ENCODE measurements at places on chromosomes 16 and 17.

DNA sequence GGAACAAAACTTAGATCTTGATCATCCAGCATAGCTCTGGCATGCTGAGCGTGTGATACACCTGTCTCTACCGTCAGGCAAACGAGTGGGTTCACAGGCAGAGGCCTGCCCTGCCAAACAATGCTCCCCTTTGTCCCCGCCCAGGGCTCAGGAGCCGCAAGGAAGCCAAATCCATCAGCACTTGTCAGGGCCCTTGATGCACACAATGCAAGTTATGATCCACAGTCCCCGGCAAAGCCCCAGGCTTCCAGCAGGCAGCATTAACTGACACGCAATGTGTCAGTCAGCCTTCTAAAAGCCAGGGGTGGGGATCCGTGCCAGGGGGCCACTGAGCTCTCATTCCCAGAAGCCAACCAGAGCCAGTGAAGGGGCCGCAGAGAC, 460.9 kb downstream of the SLC39A11 start:
- DNase-seq, result no peak

- DNase-seq, result no peak
Measured at GRCh38 chr16:79618041-79618691, 17.6 kb upstream of the MAF start.

DNA sequence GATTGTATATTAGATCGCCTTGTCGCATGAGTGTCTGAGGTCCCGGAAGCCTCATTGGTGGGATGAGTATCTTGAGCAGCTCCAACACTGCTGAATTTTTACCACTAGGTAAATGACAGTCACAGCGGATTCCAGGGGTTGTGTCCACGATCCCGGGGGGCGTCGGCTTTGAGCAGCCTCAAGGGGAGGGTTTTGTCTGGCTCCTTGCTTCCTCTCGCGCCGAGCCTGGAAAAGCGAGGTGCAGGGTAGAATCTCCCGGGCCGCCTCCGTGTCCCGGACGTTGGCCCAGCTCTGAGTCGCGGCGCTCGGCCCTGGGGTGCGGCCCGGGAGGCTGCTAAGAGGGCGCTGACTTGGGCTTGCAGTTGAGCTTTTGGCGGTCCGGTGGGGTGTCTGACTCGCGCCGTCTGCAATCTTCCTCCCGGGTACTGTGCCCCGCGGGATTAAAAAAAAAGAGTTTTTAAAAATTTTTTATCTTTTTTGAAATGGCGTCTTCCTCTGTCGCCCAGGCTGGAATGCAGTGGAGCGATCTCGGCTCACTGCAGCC, 4.5 kb downstream of the OR1F1 start:
- no peak for DNase-seq

- no peak for DNase-seq
Measured at GRCh38 chr16:2973093-2973492, 3.9 kb downstream of the PAQR4 start.

DNA sequence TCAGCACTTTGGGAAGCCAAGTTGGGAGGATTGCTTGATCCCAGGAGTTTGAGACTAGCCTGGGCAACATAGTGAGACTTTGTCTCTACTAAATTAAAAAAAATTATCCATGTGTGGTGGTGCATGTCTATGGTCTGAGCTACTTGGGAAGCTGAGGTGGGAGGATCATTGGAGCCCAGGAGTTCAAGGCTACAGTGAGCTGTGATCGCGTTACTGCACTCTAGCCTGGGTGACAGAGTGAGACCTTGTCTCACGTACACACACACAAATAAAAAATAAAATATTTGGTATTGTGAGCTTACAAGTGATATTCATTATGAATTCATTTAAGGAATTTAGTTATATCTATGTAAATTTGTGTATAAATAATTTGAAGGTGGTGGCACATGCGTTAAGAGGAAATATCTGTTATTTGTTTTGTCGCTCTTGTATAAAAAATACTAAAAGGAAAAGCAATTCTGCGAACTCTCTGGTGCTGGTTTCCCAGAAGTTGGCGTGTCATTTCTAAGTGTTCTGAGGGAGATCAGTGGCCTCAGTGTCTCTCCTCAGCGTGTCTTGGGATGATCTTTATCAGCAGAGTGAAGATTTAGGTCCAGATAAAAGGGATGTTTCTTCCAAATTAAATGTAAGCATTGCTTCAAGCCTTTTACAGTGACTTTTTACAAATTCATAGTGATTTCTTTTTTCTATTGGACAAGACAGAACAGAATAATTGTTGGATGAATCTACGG, 187.6 kb downstream of the FTO start:
- DNase-seq, result no peak

GRCh38 chr16:62149631-62150030, 113.4 kb upstream of the CDH8 start:
- DNase-seq, result no peak

- no peak for DNase-seq
Measured at GRCh38 chr17:66789093-66789492, 45.8 kb upstream of the CACNG5 start.

GRCh38 chr17:75720656-75721462, at the start of gene ITGB4:
ITGB4 (plus strand) TSS chr17:75721459; CDS start chr17:75724704, 3,245 bp downstream.
- peak; percentile 74 for DNase-seq

GRCh38 chr16:57993438-57993837, 7.0 kb downstream of the ZNF319 start:
- no peak for DNase-seq

DNA sequence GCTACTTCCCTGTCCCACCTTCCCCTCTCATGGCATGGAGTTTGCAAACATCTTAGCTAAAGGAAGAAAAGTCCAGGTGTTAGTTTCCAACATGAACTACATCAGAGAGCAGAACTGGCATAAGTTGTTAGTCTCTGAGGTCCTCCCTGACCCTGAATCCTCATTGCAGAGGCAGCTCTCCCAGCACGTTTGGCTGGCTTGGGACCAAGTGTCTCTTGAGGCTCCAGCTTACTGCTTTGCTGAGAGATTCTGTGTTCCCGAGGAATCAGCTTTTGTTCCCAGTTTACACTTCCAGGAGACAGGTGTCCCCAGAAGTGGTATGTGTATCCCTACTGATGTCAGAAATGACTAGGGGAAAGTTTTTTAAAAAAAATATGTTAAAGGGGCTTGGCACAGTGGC, 14.7 kb downstream of the DNAH9 start:
- DNase-seq, result no peak

GRCh38 chr16:90048347-90048722, 28.8 kb downstream of the PRDM7 start:
- no peak for DNase-seq

DNA sequence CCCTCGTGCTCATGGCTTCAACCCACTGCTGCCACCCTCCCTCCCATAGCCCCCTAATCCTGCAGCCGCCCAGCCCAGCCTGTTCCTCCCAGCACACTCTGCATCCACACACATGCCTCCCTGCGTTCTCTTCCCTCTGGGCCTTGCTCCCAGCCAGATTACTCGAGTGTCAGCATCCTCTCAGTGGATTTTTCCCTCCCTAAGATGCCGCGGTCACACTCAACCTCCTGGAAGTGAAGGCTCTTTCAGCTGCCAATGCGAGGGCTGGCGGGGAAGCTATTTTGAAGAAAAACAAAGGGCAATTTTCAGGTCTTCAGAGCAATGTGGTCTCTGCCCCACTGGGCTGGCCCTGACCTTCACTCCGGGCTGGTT, 23.2 kb upstream of the CACNG5 start:
- DNase-seq, result no peak

- no peak for DNase-seq
Measured at GRCh38 chr17:39001703-39002637, 34.8 kb upstream of the FBXO47 start.

- DNase-seq, result no peak
Measured at GRCh38 chr16:48619547-48619946, 9.6 kb upstream of the N4BP1 start.

- no peak for DNase-seq
Measured at GRCh38 chr17:36728030-36728991, 126.9 kb downstream of the MRM1 start.

DNA sequence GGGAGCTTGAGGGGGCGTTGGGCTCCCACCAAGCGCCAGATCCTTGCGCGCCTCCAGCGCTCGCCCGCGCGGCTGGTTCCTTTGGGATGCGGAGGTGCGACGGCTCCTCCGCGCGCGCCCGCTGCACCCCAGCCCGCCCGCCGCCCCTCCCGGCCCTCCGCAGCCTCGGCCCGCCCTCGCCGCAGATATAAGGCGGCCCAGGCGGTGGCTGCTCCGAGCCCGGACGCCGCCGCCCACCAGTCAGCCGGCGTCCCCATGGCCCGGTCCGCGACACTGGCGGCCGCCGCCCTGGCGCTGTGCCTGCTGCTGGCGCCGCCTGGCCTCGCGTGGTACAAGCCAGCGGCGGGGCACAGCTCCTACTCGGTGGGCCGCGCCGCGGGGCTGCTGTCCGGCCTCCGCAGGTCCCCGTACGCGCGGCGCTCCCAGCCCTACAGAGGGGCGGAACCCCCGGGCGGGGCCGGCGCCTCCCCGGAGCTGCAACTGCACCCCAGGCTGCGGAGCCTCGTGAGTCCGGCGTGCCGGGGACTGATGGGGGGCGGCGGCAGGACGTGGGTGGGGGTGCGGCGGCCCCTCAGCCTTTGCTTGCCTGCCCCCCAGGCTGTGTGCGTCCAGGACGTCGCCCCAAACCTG, at the start of gene NPB:
Gene NPB (plus strand): TSS at position 216 of the 630 bp plus-strand sequence. CDS start 40 bp downstream, at position 256.
- no peak for DNase-seq

DNA sequence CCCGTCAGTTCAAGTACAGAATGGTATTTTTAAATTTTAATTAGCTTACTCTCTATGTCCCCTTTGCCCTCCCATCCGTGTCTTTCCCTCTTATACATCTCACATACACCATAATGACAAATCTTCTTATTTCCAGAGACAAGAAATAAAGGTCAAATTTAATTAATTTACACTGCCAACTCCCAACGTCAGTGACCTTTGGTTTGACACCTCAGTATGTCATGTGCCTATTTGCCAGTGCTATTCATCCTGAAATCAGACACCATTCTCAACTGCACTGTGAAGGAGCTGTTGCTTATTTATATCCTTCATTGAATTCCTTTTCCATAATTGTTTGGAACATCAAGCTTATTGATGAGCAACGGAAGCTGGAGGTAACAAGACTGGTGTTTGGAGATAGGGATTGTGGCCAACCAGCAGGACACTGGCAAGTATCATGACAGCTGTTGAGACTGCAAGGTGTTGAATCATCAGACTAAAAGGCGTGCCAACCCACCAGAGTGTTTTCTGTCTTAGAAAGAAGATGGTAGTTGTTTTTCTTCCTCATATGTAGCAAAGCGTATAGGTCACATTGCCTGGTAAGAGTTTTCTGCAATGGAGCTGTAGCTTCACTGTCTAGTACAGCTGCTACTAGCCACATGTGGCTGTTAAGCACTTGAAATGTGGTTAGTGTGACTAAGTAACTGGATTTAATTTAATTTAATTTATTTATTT, 12.5 kb downstream of the CALCOCO2 start:
- no peak for DNase-seq

DNA sequence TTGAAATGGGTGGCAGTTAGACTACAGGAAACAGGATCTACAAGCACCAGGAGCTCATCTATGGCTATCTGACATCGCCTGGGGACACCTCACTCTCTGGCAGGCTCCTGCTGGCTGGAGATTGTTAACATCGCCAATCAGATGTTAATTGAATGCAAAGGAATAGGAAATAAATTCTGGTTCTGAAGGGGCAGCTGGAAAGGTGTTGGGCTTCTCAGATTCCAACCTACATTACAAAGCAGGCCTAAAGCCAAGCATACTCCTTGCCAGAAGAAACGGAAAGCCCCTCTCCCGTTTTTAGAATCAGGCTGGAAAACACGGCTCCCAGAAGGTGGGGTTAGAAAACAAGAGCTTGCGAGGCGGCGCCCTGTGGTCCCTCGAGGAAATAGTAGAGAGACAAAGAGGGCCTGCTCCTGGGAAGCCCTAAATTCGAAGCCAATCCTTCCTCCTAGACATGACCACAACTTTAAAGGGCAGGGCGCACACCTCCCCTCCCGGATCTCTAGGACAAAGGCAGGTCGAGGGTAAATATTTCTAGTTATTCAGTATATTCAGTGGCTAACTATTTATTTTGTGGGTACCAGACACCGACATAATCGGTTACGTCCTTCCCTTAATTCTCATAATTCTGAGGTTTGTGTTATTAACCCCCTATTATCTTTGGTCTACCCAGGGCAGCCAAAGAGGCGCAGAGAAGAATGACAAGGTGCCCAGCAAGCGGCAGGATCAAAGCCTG, 763 bp upstream of the TOM1L1 start:
- DNase-seq, result no peak

- DNase-seq, result peak; percentile 70
Measured at GRCh38 chr17:20121359-20122253, 112.4 kb downstream of the SPECC1 start.

DNA sequence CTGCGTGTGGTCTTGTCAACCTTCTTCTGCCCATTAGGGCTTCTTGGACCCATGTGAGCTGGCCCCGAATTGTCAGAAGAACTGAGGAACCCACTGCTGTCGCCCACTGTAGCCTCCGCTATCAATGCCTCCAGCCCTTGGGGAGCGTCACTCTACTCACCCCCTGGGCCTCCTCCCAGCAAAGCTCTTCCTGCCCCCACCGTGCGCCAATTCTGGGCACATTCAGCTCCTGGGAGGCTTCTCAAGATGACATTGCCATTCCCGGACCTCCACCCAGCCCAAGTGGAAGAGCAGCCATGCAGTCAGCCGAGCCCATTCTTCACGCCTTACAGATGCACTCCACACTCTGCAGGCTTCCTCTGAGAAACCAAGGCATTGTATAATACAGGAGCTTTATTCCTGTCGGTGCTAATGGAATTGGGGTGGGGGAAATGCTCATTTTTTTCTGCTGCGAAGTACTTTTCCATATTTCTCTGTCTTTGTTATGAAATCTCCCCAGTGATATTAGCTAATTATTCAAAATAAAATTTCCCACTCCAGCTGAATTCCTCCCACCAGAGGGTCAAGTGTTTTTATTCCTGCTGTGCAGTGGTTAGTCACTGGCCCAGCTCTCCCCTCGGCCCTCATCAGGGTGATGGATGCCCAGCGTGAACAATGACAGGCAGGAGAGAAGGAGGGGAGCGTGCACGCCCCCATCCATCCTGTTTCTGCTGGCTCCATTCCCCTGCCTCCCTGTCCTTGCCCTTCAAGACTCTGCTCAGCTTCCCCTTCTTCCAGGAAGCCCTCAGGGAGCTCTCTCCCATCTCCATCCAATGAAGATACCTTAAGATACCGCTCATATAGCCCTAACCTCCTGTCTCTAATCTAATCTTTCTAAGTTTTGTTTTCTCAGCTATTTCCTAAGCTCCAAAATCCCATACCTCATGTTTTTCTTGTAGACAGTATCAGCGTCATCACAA, 87.7 kb downstream of the C16orf95 start:
- DNase-seq, result no peak

- DNase-seq, result no peak
Measured at GRCh38 chr17:5034063-5034462, 1.2 kb downstream of the SLC52A1 start.

GRCh38 chr16:1870365-1871082, 1.4 kb downstream of the MEIOB start:
- no peak for DNase-seq

GRCh38 chr16:24971718-24972117, 43.5 kb downstream of the ARHGAP17 start:
- no peak for DNase-seq

GRCh38 chr17:22463110-22463850, 771.0 kb downstream of the KCNJ18 start:
- DNase-seq, result no peak
